NCI-H2081 (cell line): ENCODE measurements at places on chromosomes 11 and 22.
A peak's percentile ranks its signal among the peaks of the same experiment; 100 is the strongest.

- DNase-seq = peak; percentile 40
These were observed 271.4 kb upstream of the LUZP2 start for GRCh38 chr11:24225501-24225900.

DNA sequence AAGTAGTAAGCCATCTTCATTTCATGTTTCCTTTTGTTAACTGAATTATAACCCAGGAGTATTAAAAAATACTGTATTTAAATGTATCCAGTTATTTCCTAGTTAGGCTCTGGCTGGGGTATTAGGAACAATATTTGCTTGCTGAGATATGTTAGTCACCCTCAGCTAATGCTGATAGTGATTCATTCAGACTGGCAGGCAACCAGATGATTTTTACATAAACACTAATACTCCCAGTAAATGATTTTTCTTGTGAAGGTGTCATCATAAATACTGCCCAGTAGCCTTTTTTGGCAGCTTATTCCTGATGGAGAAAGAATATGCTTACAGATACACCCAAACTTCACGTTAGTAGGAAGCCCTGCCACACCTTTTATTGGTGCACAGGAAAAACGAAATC, 8.1 kb downstream of the YWHAH start:
- DNase-seq = no peak

DNA sequence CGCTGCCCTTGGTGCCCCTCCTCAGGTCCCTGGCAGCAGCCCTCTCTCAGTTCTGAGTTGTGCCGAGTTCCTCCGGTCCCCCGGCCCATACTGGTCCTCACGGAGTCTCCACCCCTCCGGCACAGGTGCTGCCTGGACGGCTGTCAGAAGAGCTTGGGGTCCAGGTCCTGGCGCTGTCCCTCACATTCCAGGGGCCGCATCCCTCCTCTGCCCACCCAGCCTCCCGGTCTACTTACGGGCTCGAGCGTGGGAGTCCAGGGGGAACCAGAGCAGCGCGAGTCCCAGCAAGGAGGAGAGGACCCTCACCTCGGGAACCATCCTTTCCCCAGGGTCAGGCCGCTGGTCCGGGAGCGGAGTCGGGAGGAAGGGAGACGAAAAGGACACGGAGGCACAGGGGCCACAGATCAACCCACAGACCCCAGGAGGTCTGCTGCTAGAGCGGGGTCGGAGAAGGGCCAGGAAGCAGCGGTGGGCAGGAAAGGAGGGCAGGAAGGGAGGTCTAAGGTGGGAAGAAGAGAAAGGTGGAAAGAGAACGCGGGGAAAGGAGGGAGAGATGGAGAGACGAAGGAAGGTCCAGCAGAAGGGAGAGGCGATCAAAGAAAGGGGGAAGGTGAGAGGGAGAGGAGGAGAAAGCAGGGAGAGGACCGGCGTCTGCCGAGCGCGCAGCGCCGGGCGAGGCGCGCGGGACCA, 510 bp downstream of the CHRDL2 start:
- DNase-seq = no peak

- DNase-seq = peak; percentile 57
These were observed 395.0 kb upstream of the CCDC90B start for GRCh38 chr11:83681031-83681781.

DNA sequence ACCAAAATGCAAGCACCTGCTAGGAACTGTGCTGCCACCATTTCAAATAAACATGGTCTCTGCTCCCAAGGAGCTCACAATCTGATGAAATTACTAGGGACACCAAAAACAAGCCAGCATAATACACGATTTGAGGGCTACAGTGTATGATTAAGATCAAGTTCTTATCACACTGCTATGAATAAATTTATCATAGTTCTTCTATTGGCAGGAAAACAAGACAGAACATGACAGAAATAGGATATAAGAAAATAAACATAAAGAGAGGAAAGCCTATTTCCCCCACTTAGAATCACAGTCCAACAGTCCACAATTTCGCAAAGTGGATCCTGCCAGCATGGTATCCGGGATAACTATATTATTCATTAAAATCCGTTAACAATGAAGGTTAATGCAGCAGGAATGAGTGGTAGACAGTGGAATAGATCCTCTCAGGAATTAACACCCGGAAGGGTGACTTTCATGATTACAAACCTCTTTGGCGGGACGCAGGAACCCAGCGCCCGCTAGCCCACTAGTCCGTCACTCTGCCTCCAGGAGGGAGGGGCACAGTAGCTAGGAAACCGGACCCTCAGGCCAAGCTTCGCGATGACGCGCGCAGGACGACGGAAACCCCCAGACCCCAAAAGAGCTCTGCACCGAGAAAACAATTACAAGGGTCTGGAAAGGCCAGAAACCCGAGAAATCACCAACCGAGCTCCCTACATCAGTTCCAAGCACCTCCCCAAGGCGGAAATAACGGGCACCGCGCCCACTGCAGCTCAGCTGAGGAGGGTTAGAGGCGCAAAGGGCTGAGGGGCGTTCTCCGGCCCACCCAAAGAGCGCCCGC, 607 bp downstream of the CCDC82 start:
- peak; percentile 52 for DNase-seq

- no peak for DNase-seq
These were observed 37.1 kb upstream of the SUSD2 start for GRCh38 chr22:24144056-24144777.

- no peak for DNase-seq
These were observed 64.1 kb upstream of the LMO1 start for GRCh38 chr11:8327761-8328192.

DNA sequence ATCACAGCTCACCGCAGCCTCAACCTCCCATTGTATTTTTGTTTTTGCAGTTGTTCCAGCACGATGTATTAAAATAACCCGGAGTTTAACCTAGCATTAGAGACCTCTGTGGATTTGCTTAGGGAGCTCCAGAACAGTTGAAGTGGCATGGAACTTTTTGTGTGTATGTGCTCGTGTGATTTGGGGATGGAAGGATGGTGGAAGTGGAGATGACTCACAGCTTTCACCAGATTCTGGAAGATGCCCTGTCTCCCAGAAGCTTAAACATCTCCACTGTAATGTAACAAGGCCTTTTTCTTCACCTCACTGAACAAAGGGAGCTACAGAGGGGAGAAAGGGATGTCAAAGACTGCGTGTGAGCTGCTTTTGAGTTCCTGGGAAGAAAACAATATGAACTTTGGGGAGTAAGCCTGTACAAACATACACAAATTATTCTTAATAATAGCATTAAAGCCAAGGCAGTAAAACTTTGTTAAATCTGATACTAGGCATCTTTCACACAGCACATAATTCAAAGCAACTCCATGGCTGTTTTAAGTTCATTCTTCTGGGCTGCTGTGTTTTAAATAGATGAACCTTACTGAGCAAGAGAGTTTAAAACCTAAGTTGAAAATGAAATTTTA, 226.4 kb downstream of the ADAMTS15 start:
- no peak for DNase-seq

DNA sequence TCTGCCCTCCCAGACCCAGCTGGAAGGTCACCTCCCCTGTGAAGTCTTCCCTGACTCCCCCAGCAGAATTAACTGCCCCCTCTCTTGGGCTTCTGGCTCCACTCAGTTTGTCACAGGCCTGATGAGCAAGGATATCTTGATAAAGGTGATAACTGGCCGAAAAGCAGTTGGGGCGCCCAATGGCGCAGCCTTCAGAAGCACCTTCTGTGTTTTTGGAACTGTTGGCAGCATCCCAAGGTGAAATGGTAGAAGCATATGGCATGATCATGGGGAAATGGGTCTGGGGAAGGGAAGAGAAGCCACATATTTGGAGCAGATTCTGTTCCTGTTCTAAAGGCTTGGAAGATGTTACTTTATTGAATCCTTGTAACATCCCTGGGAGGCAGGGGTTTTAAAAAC, 2.8 kb upstream of the TAB1 start:
- no peak for DNase-seq

GRCh38 chr11:121449123-121449522, 3.0 kb upstream of the SORL1 start:
- no peak for DNase-seq

DNA sequence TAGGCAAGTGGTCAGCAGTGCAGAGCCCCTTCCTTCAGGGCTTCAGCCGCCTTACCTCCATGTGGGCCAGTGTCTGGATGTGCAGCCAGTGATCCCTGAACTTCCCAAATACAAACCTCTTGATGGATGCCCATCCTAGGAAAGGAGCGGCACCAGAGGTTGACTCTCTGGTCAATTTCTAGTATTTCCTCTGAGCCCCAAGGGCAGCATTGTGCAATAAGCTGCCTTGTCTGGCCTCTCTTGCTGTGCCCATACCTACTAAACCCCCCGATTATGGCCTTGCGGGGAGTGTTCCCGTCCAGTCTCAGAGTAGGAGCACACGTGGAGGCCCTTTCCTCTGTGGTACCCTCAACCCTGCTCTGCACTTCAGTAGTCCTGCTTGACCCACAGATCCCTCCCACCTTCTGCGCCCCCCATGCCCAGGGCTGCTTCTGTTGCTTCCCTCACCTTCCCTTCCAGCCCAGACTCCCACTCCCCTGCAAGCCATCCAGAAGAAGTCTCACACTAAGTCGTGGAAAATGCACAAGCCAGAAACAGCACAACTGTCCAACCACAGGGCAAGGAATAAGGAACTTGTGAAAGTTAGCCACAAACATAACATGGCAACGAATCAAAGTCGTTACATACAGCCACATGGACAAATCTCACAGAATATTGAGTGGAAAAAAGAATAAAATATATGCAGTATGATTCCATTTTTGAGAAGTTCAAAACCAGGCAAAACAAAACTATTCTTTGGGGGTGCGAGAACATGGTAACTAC, 39.6 kb upstream of the HORMAD2 start:
- DNase-seq = no peak

DNA sequence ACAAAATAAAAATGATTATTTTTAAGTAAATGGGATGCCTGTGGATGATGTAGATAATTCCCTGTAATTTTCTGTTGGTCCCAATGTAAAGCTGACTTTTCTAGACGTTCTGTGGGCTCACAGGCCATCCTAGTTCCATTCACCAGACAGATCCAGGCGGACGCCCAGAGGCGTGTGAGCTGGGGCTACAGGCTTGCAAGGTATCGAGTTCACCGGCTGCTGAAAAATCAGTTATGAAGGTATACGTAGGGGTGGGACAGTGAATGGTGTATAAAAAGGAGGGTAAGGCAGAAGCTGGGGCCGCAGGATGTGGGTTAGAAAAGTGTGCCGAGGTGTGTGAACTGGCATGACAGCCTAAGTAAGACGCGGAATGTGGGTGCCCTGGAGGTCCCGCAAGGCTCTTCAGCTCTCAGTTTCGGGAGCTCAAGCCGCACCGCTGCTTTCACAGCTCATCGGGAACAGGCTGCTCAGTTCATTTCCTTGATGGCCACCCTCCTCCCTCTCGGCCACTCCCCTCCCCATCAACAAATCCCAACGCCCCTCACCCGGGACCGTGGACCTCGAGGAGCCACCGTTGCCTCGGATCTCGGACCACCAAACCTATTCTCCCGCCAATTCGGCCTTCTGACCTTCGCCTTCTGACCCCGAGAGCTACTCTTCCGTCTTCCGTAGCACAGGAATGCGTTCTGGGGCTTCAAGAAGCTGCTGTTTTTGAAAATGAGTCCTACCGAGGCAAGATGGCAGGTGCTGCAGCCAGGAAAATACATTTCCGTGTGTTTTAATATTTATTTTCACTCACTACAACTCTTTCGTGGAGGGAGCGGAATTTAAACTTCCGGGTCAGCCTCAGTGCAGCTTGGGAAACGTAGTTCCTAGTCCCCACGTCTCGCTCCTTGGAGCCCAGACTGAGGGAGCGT, at the start of gene XNDC1N:
TSS of gene XNDC1N (minus strand) at position 775 of the 917 bp plus-strand sequence. CDS start 5,241 bp downstream, outside the sequence.
- peak; percentile 95 for DNase-seq
